Endothelial cell (in vitro differentiated cells): ENCODE measurements at places on chromosomes 7 and 10.

DNA sequence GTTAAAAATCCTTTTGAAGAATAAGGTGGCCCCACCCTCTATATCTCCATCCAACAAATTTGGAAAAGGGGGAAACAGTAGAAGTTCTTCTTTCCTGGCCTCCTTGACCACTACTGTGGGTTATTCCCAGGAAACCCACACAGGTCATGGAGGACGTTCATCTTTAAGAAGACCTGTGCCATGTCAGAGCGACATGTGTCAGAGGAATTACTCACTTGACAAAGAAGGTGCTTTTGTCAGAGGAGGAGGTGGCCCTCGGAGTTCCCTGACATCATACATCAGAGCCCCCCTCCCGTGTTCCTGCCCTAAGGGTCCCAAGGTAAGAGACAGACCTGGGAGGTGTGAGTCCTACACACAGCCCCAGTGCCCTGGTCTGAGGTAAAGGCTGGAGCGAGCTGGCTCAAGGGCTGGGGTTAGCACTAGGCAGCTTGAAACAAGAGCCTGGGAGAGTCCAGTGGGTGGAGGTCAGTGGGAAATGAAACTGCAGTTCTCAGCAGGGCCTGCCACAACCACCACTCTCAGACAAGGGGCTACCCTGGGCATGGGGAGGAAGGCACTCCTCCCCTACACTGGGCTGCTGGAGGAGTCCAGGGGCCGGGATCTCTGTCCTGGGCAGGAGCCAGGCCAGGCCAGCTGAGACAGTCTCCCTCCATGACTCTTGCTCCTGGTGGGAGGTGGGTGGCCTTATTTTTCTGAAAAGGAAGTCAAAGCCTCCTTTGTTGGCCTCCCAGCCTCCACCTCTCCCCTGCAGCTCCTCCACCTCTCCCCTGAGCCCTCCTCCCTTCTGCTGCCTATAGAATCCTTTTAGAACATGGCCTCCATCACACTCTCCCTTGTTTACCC is 21.8 kb upstream of the ZMIZ1 start:
- DNase-seq = no peak

DNA sequence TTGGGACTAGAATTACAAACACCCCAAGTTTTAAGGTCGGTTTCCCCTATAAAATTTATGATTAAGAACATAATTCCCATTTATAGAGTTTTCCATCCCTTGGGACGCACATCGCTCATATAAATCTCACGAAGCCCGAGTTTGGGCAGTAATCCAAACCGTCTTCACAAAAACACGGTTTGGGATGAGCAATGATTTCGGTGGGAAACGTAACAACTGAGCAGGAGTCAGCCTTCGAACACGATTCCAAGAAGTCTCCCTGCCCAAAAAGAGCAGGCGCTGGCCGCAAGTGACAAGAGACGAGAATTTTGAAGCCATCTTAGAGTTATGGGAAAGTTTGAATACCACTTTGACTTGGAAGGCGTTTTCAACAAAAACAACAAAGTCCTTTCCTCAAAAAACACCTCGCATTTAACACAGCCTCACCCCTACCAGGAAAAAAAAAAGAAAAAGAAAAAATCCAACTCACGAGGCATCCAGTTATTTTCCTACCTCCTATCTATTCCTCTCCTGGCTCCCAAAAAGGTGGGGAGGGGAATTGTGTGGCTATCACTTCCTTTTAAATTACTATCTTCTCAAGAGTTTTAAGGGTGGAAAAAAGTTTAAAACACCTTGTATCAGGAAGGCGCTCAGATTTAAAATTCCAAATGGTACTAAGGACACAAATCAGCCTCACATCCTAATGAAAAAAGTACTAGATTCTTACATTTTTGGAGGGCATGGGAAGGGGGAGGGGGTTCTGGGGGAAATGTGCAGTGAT is 1.6 kb downstream of the SEPHS1 start:
- DNase-seq = no peak

DNA sequence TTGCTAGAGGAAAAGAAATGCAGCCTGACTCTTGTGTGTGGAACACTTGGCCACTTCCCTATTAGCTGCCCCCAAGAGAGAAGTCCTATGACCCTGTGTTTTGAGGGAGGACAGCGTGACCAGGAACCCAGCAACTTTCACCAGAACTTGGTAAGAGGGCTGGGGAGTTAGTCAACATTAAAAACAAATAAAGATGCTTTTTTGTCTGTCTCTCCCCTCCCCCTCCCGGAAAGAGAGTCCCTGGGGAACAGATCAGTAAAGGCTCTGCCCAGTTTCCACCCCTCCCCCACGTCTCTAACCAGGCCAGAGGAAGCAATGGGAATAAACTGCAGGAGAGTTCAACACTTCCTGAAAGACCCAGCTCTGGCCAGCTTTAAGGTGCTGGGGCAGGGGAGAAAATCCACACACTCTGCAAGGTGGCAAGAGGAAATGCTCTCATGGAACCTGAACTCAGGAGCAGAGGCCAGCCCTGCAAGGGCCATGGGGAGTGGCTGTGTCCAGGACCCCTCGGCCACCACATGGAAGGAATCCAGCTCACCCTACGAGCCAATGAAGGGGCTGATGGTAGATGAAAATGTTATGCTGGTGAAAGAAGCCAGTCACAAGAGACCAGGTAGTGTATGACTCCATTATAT is 21.5 kb downstream of the SH3PXD2A start:
- peak; percentile 41 for DNase-seq

DNA sequence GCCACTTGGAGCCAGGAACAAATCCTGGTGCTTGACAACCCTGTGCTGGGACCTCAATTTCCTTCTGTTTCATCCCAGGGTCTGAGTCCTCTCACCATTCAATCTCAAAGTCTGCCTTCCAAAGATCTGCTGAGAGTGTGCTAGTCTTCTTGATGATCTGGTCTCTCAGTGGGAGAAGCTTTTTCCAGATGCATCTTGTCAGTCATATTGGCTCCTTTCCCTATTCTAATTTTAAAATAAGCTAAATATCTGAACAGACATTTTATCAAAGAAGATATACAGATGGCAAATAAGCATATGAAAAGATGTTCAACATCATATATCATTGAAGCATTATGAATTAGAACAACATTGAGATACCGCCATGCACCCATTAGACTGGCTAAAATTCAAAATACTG is 469.3 kb downstream of the NEBL start:
- DNase-seq = no peak

GRCh38 chr10:48769706-48770435 is 85.2 kb downstream of the WDFY4 start:
- DNase-seq = no peak

- DNase-seq = no peak
Observed at GRCh38 chr10:60820093-60820754, 41.9 kb downstream of the CDK1 start.

- no peak for DNase-seq
Observed at GRCh38 chr10:106957823-106958588, 206.5 kb downstream of the SORCS1 start.

DNA sequence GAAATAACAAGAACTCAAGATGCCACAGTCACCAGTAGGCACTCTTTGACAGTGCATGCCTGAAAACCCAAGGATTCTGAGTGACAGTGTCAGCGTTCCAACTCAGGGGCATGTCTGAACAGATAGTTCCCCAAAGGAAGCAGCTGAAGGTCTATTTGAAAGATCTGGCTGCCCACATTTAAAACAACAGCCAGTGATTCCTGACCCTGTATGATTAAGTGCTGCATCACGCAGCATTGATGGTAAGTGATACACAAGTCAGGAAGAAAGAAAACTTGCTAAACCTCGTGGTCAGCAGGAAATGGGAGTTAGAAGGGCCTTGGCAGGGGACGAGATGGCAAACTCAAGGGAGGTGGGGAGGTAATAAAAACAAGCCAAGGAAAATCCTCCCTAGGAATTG is 1013.1 kb downstream of the TYW1 start:
- no peak for DNase-seq

DNA sequence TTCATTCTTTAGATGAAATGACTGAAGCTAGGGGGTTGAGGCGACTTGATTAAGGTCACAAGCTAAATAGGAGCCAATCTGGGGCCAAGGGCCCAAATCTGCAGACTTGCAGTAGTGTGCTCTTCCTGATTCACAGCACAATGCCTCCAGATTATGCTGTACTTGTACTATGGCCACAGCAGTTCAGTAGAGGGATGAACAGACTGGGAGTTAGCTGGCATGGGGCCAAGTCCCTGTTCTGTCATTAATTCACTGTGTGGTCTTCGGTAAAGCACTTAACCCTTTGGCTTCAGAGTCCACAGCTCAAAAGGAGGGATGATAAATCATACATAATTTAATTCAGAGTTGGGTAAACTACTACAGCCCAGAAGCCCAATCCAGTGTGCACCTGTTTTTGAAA is 196.8 kb downstream of the XPNPEP1 start:
- DNase-seq = no peak

DNA sequence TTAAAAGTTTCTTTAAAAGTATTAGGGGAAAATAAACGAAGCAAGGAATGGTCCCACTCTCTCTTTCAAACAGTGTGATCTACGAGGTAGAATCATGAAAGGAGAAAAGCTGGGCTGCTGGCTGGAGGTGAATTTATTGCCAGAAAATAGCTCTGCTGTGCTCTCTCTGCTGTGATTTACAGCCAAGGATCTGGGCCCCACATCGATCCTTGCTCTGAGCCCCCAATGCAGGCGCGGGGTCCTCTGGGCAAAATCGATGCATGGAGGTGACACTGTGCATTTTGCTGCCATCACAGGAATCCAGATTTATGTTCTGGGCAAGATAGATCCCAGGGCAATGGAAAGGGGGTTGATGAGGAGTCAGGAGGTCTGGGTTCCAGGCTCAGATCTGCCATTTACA is 91.0 kb upstream of the GPR26 start:
- DNase-seq = no peak

GRCh38 chr7:28732071-28732869 is 225.9 kb downstream of the TRIL start:
- DNase-seq = peak; percentile 14
